ENCODE measurements at places on chromosomes 7 and 10.

- ATAC-seq, result peak; percentile 61
Observed at GRCh38 chr10:98323221-98324164, 55.5 kb upstream of the LOXL4 start.

GRCh38 chr7:1021366-1021765 lies 23.0 kb upstream of the GPR146 start:
- no peak for ATAC-seq

DNA sequence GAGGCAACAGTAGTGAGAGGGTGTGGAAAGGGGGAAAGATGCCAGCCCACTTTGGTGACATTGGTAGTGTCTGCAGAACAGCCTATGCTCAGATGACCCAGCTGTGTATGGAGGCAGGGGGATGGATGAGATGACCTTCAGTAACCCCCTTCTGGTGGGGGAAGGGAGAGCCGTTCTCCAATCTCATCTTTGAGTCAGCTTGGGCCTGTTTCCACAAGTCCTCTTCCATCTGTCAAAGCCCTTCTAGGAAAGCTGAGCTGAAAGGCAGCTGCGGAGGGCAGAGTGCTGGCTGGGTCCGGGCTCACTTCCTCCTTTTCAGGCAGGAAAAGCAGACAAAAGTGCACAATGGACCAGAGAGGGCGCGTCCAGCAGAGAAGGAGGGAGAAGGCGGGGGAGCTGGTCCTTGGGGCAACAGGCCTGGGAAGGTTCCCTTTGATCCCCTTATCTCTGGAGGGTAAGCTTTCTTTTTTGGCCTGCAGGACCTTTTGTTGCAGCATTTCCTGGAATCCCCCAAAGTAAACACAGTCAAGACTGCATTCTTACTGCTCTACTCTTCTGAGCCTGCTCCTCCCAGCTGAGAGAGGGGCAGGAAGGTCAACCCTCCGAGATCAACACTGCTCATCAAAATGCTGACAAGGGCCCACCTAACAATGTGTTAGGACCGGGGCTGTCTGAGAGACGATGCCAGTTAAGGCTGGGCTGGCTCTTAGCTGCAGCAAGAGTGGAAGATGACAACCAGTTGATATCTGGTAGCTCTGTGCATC lies 1.2 kb upstream of the LRMDA start:
- ATAC-seq, result peak; percentile 33

GRCh38 chr10:70433581-70434280 lies 7.8 kb downstream of the NODAL start:
- ATAC-seq, result no peak
